ENCODE measurements at places on chromosomes 16 and 17. TPM values are rescaled to one million over a fixed set of nuclear protein-coding genes. Genes with fewer than 3 reads are reported as not detected.

KRTAP1-5 gene
- total RNA-seq = 5.7 TPM

IKZF3 gene
- total RNA-seq = not detected

TSR1 gene
- 66.1 TPM for total RNA-seq

HES7 gene
- total RNA-seq = 0.94 TPM

NDE1 gene
- 57.7 TPM for total RNA-seq

PLCG2 gene
- 3.2 TPM for total RNA-seq

SECTM1 gene
- 30.2 TPM for total RNA-seq

TBKBP1 gene
- total RNA-seq = 2.6 TPM

CBX2 gene
- total RNA-seq = 4.0 TPM

TRPV3 gene
- 1.4 TPM for total RNA-seq

KIF18B gene
- 4.9 TPM for total RNA-seq

C1QTNF8 gene
- not detected for total RNA-seq

MTSS2 gene
- total RNA-seq = 39.3 TPM

RPL26 gene
- total RNA-seq = 3,155 TPM

SOX9 gene
- total RNA-seq = 16.9 TPM

KCNJ12 gene
- 0.17 TPM for total RNA-seq

HOXB2 gene
- total RNA-seq = 30.7 TPM

PIRT gene
- total RNA-seq = not detected

SPEM1 gene
- total RNA-seq = not detected

MEIOC gene
- not detected for total RNA-seq

SBK1 gene
- total RNA-seq = not detected

CCDC144A gene
- total RNA-seq = 0.42 TPM

SLC5A2 gene
- total RNA-seq = not detected

TERB1 gene
- not detected for total RNA-seq

SYNGR3 gene
- 3.4 TPM for total RNA-seq

SYCE1L gene
- not detected for total RNA-seq

TBC1D3 gene
- total RNA-seq = not detected

ZNF830 gene
- 10.5 TPM for total RNA-seq

All from M059J (cell line).